Activated CD4-positive, alpha-beta T cell treated with anti-CD3 and anti-CD28 coated beads for 1 hour (primary cell): ENCODE measurements at places on chromosomes 16 and 17.
A peak's percentile ranks its signal among the peaks of the same experiment; 100 is the strongest.

GRCh38 chr17:2170023-2170422, 115.1 kb downstream of the HIC1 start:
- DNase-seq, result no peak

GRCh38 chr17:72611172-72611571, 481.3 kb downstream of the SLC39A11 start:
- no peak for DNase-seq

- DNase-seq, result no peak
These were observed 69.2 kb downstream of the PRKCB start for GRCh38 chr16:23905027-23905426.

GRCh38 chr16:49699841-49700175, 156.1 kb downstream of the ZNF423 start:
- no peak for DNase-seq

- DNase-seq, result no peak
These were observed 702 bp downstream of the TENT4B start for GRCh38 chr16:50153596-50154419.

- no peak for DNase-seq
These were observed 2.4 kb upstream of the PERCC1 start for GRCh38 chr16:1428511-1428910.

- no peak for DNase-seq
These were observed 58.6 kb upstream of the DNAH9 start for GRCh38 chr17:11539637-11540036.

GRCh38 chr17:74961657-74962350, 10.8 kb downstream of the HID1 start:
- peak; percentile 74 for DNase-seq

GRCh38 chr16:67760956-67761230, 41.8 kb upstream of the GFOD2 start:
- DNase-seq, result no peak

GRCh38 chr17:74861662-74862107, 2.0 kb upstream of the GRIN2C start:
- DNase-seq, result no peak

GRCh38 chr17:61007980-61008379, 330.3 kb downstream of the BCAS3 start:
- DNase-seq, result no peak

DNA sequence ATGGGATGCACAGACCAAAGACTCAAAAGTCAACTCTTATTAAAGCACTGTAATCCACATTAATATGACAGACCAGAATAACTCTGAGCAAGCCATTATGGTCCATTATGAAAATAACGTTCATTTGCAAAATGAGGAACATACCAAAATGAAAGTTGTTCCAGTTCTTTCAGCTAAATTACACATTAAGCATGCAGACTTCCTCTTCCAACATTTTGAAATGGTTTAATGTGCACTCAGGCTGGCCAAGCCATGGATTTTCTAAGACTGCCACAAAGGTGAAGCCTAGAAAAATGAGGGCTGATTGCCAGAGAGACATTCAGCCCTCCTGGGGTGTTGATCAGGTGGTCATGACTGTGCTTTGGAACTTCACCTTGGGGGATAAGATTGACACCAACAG, 56.7 kb upstream of the NOG start:
- DNase-seq, result no peak

DNA sequence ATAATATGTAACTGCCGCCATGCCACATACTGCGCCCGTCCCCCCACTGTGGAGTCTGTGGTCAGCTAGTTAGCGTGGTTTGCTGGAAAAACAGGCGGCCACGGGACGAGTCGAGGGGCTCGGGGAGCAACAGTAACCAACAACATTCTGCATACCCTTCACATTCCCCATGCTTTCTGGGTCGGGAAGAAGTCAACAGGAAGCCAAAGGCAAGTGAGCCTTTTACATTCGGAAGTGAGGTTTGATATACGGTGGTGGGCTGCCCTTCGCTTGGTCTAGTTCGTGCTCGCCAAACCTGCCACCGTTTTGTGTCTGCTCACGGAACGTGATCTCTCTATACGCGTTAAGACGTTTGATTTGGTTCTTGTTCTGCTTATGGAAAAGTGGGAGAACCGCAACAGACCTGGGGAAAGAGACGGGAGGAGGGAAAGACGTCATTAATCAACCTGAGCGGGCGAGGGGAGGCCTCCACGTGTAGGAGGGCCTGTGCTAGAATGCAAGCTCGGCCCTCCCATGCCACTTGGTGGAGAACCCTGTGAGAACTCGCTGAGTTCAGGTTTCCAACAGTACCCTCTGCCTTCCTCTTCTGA, 28.9 kb upstream of the CFAP20 start:
- no peak for DNase-seq

DNA sequence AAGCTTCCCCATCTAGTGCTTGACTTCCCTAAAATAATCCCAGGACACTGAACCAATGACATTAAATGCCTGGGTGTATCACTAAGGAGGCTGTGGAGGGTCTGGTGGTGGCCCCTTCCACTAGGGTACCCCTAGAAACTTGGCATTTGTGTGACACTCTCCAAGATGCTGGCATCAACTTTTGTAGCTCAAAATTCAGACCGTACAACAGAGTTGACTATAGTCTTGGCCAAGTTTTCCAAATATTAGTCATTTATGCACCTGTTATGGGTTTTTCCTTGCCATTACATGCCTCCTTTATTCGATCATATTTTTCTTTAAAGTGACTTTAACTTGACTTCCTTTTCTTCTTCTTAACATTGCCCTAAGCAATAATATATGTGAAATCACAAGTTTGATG, 124.8 kb upstream of the CACNG3 start:
- no peak for DNase-seq

- no peak for DNase-seq
These were observed 37.7 kb downstream of the XYLT1 start for GRCh38 chr16:17432901-17433576.

GRCh38 chr16:17070882-17071592, 399.7 kb downstream of the XYLT1 start:
- DNase-seq, result peak; percentile 64

GRCh38 chr16:73019457-73020362, 28.2 kb downstream of the ZFHX3 start:
- no peak for DNase-seq

GRCh38 chr16:379183-379960, 2.4 kb downstream of the PGAP6 start:
- DNase-seq, result no peak

GRCh38 chr16:89080196-89080853, 13.3 kb upstream of the ACSF3 start:
- no peak for DNase-seq

DNA sequence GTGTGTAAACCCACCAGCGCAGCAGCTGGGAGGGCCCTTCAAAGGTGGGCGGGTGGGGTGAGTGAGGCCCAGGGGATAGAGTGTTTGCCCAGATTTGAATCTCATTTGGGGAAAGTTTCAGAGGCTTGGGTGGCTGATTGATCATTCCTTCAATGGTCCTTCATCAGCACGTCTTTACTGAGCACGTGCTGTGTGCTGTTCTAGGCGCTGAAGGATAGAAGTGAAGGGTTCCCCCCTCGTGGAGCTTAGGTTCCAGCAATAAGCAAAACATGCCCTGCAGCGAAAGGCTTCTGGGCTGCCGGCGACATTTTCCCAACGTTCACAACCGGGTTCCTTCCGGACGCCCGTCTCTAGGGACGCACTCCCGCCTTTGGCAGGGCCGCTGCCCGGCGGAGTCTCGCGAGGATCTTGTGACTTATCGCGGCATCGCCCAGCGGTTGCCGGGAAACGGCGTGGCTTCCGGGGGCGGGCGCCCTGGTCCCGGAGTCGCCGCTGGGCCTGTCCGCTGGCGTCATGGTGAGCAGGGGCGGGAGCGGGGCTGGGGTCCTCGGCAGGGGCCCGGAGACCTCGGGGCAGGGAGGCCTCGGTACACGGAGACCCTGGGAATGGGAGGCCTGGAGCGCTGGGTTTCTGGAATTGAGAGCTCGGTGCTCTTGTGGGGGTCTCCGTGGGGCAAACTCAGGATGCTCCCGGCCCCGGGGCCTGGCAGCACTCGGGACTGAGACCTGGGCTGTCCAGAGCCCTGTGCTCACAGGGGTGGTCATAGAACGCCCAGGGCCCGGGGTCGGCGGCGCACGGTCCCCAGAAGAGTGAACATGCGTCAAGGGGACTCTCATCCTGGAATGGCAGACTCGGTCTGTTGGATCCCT, 3.2 kb upstream of the DBNDD1 start:
- DNase-seq, result peak; percentile 67

DNA sequence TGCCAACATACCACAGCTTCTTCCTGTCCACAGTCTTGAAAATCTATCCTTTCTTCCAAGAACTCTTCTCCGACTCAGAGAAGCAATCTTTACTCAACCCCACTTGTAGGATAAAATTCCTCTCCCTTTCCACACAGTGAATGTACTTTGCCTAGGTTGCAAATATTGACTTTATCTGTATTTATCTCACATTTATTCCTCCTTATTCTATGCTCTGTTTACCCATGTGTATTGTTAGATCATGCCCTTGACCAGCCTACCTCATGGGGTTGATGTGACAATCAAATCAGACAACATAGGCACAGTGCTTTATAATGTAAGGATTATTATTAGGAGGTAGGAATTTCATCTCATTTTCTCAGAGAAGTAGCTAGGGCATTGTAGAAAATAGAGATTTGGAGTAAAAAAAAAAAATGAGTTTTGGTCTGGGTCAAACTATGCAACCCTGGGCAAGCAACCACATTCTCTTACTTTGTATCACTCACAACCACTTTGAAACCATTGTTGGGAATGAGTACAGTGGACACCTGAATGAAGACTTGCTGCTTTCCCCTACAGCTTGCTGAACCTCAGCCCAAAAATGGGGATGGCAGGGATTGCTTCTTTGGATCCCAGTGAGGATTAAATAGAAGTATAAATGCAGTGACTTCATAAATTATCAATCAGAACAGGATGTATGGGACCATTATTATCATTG, 9.1 kb upstream of the SLC35B1 start:
- no peak for DNase-seq

DNA sequence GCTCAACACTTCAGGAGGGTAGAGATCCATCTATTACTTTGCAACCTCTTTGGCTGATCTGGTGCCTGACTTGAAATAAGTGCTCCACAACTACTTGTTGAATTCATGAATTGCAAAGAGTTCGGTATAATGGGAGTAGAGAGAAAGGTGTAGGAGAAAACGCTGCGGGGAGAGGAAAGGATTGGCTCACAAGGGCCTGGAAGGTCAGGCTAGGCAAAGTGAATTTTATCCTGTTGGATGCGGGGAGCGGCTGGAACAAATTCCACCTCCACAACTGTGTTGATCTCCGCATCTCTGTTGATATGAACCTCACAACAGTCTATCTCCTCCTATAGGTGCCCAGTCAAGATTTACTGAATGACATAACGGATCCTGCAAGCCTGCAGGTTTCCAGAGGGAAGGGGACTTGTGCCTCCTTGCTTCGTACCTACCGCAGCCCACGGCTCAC, 684 bp downstream of the SLX4 start:
- no peak for DNase-seq

DNA sequence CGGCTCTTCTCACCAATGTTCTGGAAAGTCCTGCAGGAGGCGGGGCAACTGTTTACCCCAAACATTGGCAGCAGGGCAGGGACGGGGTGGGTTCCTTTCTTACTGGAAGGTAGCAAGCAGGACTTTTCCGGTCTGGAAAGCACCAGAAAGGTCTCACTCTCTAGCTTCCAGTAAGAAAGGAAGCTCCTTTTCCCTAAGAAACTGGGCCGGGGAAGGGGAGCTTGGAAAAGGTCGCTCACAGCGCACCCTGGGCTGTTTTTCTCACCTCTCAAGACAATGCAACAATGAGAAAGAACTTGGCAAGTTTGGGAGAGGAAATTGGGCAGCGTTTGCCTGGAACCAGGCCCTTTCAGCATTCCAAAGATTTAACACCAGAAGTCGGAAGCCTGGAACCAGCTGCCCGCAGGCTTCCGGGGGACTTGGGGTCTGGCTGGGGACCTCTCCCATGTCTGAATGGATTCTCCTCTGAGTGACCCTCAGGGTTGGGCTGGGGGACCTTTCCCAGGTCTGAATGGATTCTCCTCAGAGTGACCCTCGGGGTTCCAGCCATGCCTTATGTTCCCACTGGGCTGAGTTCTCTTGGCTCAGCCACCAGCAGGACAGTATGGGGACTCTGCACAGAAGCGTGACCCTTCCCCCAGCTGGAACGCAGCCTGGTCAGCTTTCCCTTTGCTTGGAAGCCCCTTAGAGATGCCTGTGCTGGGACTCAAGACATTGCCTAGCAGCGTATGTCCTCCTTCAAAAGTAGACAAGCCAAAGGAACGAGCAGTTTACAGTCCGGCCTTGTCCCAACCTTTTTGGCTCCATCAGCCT, 166.5 kb upstream of the PLCG2 start:
- no peak for DNase-seq

- no peak for DNase-seq
These were observed 18.8 kb downstream of the LRRC36 start for GRCh38 chr16:67345401-67345800.

GRCh38 chr17:63402431-63403212, 43.5 kb downstream of the CYB561 start:
- no peak for DNase-seq

GRCh38 chr17:42005166-42005565, 12.1 kb downstream of the DNAJC7 start:
- no peak for DNase-seq

GRCh38 chr16:4426021-4426684, 485 bp downstream of the DNAJA3 start:
- no peak for DNase-seq

DNA sequence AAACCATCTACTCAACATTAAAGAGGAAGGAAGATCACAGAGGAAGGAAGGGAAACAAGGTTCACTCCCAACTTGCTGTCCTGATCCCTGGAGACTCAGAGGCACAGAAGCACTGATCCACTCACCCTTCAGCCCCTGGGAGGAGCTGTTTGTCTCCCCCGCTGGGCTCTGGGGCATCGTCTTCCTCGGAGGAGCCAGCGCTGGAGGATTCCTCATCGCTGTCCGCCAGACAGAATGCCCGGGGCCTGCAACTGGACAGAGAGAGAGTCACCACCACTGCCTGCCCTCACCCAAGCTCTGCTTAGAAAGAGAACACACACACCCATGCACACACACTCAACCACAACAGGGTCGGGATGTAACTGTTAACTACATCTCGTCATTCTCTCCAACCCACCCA, 24.8 kb upstream of the ERN1 start:
- no peak for DNase-seq

- no peak for DNase-seq
These were observed 18.8 kb upstream of the BMERB1 start for GRCh38 chr16:15415511-15415985.

GRCh38 chr17:28319598-28319935, 567 bp downstream of the TMEM97 start:
- DNase-seq, result no peak

GRCh38 chr17:30952638-30953393, 18.0 kb upstream of the RNF135 start:
- no peak for DNase-seq

DNA sequence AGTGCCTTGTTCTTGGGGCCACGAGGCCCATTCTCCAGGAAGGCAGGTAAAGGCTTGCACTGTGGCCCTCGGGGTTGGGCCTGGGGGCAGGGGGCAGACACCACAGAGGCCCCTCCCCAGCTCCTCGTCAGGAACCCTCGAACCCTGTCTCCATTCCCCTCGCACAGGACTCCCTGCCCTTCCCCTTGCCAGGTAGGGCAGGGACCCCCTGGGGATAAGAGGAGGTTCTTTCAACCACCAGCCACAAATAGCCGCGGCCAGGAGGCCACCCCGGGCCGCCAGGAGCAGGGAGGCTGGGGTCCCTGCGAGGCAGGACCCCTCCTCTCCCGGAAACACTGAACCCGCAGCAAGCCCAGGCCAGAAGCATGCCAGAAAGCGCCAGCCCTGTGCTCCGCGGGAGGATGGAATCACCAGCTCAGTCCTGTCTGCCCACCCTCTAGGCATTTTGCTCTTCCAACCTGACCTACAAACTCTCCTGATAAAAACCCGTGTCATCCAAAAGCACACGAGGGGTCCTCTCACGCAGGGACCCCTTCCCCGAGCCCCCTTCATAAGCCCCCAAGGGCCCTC, 45.6 kb downstream of the SLC47A1 start:
- DNase-seq, result no peak
